Smooth muscle cell of the pulmonary artery (primary cell): ENCODE measurements at places on chromosomes 4 and X. TPM values are rescaled to one million over a fixed set of nuclear protein-coding genes. Genes with fewer than 3 reads are reported as not detected.

The FAM9B gene
- total RNA-seq = not detected in 2 replicates

The TDO2 gene
- total RNA-seq = 0.39 and 0.86 TPM in 2 replicates

The ZCCHC4 gene
- total RNA-seq = 11.6 and 11.7 TPM in 2 replicates

The LEF1 gene
- total RNA-seq = 0.20 TPM in 1 of 2 replicates, not detected in the other

The ARHGAP36 gene
- not detected in 2 replicates for total RNA-seq

The MAGEA9B gene
- total RNA-seq = not detected in 2 replicates

The MAGEC3 gene
- not detected in 2 replicates for total RNA-seq

The EMD gene
- total RNA-seq = 22.8 and 26.8 TPM in 2 replicates

The FAM184B gene
- total RNA-seq = 0.07 and 0.10 TPM in 2 replicates
